ENCODE measurements at places on chromosomes 16 and 17. TPM values are rescaled to one million over a fixed set of nuclear protein-coding genes. Genes with fewer than 3 reads are reported as not detected.

The EME2 gene
- total RNA-seq: 14.9 TPM

The MT1F gene
- 2.2 TPM for total RNA-seq

The SDK2 gene
- 3.0 TPM for total RNA-seq

The NKD1 gene
- total RNA-seq: 0.40 TPM

The KRTAP3-1 gene
- total RNA-seq: not detected

The TPSG1 gene
- total RNA-seq: not detected

The GINS3 gene
- 4.7 TPM for total RNA-seq

The RSAD1 gene
- total RNA-seq: 35.4 TPM

The SLC16A13 gene
- total RNA-seq: 0.48 TPM

The OTOP3 gene
- not detected for total RNA-seq

The ANKRD13B gene
- 8.1 TPM for total RNA-seq

The CCL8 gene
- 1.9 TPM for total RNA-seq

The BAHCC1 gene
- 13.5 TPM for total RNA-seq

The SLC52A1 gene
- not detected for total RNA-seq

The AOC2 gene
- total RNA-seq: 0.89 TPM

The DCAKD gene
- 32.1 TPM for total RNA-seq

The NAGS gene
- 0.51 TPM for total RNA-seq

The LITAFD gene
- not detected for total RNA-seq

The FOXL1 gene
- 1.2 TPM for total RNA-seq

The RNFT1 gene
- total RNA-seq: 12.4 TPM

The MT4 gene
- total RNA-seq: not detected

The GINS2 gene
- total RNA-seq: 0.38 TPM

The STX4 gene
- 41.1 TPM for total RNA-seq

The DRC7 gene
- not detected for total RNA-seq

The RPRML gene
- total RNA-seq: 0.38 TPM

The PRSS21 gene
- not detected for total RNA-seq

The SECTM1 gene
- total RNA-seq: 2.0 TPM

The KRT9 gene
- not detected for total RNA-seq

The KRT17 gene
- not detected for total RNA-seq

The WSCD1 gene
- 1.4 TPM for total RNA-seq

All from cardiac septum (tissue), 1 donor.